Aorta (tissue), 5 donors: ENCODE measurements at places on chromosomes 12 and 14. TPM values are rescaled to one million over a fixed set of nuclear protein-coding genes. Genes with fewer than 3 reads are reported as not detected.
A peak's percentile ranks its signal among the peaks of the same experiment; 100 is the strongest.

DNA sequence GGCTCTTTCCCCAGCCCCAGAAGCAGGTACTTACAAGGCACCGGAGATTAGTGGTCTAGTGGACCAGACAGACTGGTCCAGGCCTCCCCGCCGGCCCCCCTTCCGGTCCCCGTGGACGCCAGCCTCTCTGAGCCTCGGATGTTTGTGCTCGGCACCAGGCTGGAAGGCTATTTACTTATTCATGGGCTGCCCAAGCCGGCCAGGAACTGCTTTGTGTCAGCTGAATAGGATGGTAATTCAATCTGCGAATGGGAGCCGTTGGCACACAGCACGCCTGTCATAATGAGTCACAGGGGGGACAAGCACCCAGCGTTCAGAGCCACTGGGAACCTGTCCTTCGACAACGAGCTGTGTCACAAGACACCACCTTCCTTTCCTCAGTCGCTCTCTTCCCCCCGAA is 82.3 kb downstream of the RIMBP2 start:
- H3K4me1 ChIP-seq: no peaks in the 10 kb centered on the region
- no peak for DNase-seq
- no peak overlapping the region for H3K4me3 ChIP-seq
- H3K36me3 ChIP-seq: no peaks in the 10 kb centered on the region
- H3K27me3 ChIP-seq: no peaks in the 10 kb centered on the region

DNA sequence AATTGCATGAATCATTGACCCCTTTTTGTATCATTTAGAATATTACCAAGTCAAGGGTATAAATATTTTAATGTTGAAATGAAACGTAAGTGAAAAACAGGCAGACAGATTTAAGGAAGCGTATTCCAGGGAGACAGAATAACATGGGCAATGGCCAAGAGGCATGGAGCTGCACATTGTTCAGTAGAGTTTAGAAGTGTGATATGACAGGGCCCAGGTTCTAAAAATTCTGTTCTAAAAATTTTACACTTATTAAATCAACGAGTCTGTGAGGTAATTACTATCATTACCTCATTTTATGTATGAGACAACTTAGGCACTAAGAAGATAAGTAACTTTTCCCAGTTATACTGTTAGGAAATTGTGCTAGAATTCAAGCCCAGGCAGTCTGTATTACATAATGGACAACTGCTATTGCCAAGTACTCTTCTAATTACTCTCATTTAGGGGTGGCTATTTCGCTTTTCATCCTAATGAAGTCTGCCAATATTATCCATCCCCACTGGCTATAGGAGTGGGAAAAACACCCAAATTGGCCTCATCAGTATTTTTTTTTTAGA is 103.2 kb upstream of the NAV3 start:
- no peaks in the 10 kb centered on the region for H3K4me1 ChIP-seq
- DNase-seq: no peak
- no peaks in the 10 kb centered on the region for H3K36me3 ChIP-seq
- no peaks in the 10 kb centered on the region for H3K27me3 ChIP-seq
- H3K4me3 ChIP-seq: no peak overlapping the region
- H3K27ac ChIP-seq: no peak overlapping the region

DNA sequence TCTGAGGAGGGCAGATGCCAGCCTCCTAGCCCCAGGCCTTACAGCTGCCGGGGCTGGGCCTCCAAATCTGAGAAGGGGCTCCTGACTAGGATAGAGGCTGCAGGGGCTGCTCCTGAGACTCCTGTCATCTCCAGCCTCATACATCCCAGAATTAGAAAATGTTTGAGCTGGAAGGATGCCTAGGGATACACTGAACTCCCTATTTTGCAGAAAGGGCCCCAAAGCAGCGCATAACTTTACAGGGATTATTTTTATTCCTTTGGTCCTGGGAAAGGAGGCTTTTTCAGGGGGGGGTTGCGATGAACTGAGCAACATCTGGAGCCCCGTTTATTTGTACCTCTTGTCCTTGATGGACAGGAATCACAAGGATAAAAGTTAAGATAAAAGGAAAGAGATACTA is 35.9 kb upstream of the SLC38A2 start:
- no peaks in the 10 kb centered on the region for H3K36me3 ChIP-seq
- H3K27me3 ChIP-seq: no peaks in the 10 kb centered on the region
- no peak for DNase-seq
- H3K4me1 ChIP-seq: peaks cover 13% of the 10 kb centered on the region
- no peak overlapping the region for H3K4me3 ChIP-seq

DNA sequence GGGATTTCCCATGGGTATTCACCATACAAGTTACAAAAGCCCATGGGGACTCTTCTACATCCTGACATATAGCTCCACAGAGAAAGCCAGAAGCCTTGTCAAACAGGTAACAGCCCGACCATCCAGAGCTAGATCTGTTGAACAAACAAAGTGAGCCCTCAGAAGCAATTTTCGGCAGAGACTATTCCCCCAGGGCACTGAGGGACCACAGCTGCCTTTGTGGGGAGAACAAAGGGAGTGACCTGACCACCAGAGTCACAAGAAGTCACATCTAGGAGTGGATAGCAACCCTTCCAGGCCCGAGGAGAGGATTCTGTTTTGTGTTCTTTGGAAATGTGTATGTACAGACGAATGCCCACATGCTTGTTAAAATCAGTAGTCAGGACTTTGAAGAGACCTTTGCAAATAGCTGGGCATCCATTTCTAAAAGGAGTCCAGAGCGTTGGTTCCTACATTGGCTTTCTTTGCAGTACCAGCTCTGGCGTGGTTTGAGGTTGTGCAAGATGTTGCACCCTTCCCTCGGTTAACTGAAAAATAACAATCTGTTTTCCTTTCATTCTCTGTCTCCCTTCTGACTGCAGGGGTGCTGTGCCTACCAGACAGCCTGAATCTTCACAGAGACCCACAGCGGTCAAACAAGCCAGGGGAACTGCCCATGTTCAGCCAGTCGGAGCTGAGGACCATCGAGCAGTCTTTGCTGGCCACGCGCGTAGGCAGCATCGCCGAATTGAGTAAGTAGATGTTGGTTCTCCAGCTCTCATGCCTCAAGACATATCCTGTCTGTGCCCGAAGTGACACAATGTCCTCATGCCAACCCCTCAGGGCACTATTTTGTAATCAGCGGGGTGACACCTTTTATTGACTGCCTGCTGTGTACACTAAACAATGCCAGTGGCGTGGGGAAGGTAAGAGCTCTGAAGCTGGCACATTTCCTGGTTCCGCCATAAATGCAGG is 165.4 kb upstream of the PWP1 start:
- no peak overlapping the region for H3K4me3 ChIP-seq
- H3K4me1 ChIP-seq: no peaks in the 10 kb centered on the region
- no peaks in the 10 kb centered on the region for H3K36me3 ChIP-seq
- no peak for DNase-seq
- H3K27ac ChIP-seq: no peak overlapping the region

DNA sequence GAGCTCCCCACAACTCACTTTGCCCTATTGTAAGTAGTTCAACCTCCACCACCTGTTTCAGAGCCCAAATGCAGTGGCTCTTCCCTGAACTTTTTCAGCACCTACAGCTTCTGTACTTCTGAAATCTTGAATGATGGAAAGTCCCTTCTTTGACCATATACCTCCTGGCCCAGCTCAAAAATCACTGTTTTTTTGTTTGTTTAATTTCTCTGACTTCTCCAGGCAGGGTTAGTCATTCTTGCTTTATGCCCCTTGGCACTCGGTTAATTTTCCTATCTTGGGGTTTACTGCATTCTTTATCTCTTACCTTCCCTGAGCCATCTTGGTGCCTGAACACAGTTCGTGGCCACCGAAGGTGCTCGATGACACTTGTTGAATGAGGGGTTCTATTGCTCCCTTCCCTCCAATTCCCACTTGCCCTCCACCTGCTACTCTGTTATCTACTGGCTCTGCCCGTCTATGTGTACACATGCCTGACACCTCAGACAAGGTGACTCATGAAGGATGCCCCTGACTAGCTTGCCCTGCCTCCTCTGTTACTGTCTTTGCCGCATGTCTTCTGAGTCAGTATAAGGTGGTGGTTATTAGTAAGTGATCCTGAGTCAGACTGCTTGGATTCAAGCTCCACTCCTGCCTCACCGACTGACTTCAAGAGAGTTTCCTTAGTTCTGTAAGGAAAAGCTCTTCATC is 4.4 kb downstream of the AMHR2 start:
- no peak overlapping the region for H3K27ac ChIP-seq
- no peaks in the 10 kb centered on the region for H3K4me1 ChIP-seq
- no peaks in the 10 kb centered on the region for H3K27me3 ChIP-seq
- no peaks in the 10 kb centered on the region for H3K36me3 ChIP-seq
- DNase-seq: no peak

DNA sequence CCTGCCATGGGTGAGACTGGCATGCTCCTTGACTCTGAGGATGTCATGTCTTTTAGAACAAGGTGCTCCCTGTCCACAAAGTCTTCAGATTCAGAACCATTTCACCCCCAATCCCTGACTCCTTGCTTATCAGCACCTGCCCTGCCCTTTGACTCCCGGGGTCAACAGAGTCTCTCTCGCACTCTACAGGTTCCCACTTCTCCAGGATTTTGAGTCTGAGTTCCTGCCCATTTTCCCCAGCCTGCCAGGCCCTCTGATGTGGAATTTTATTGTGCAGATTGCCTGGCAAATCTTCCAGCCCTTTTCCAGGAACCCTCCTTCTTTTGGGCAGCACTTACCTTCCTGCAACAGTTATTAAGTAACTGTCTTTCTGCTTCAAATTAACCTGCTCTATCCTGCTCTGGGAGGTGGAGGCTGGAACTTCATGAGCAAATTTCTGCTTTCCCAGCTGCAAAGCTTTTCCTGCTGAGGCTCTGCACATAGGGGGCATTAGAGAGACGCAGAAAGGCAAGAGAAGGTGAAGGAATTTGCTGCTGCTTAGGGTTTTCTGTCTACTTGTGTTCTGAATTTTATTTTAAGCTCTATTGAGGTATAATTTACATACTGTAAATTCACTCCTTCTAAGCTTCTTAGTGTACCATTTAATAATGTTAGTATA is 259.1 kb downstream of the PCNX1 start:
- DNase-seq: no peak
- H3K27me3 ChIP-seq: no peaks in the 10 kb centered on the region
- H3K4me3 ChIP-seq: no peak overlapping the region
- H3K27ac ChIP-seq: no peak overlapping the region
- H3K36me3 ChIP-seq: no peaks in the 10 kb centered on the region
- no peaks in the 10 kb centered on the region for H3K4me1 ChIP-seq

- no peaks in the 10 kb centered on the region for H3K27me3 ChIP-seq
- no peaks in the 10 kb centered on the region for H3K4me1 ChIP-seq
- no peak for DNase-seq
These were observed 34.3 kb downstream of the SLC15A4 start for GRCh38 chr12:128789356-128789929.

- no peak overlapping the region for H3K4me3 ChIP-seq
- DNase-seq: peak; percentile 79
- no peaks in the 10 kb centered on the region for H3K36me3 ChIP-seq
- H3K27ac ChIP-seq: no peak overlapping the region
- no peaks in the 10 kb centered on the region for H3K27me3 ChIP-seq
- H3K4me1 ChIP-seq: no peaks in the 10 kb centered on the region
These were observed 224.6 kb upstream of the CRY1 start for GRCh38 chr12:107317751-107318555.

GRCh38 chr12:88242571-88242925 is 100.4 kb downstream of the TMTC3 start:
- H3K27me3 ChIP-seq: no peaks in the 10 kb centered on the region
- H3K36me3 ChIP-seq: no peaks in the 10 kb centered on the region
- H3K4me3 ChIP-seq: no peak overlapping the region
- no peak overlapping the region for H3K27ac ChIP-seq

DNA sequence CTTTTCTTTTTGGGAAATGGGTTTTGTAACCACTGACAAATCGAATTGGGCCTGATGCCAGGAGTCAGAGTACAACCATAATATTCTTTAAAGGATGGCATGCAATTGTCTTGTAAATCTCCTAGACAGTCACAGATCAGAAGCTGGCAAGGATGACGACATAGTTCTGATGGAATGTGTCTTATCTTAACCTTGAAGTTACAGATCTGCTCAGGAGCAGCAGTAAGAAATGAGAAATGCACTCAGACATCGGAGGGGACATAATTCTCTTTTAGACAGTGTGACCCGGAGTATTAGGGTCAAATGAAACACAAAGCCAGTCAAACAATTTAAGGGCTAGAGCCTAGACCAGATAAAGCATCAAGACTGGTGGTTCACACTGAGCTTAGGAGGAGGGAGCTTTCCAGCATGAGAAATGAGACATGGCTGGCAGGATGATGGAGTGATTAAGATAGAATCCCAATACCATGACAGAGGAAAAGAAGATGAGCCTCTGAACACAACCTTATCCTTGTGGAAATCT is 17.5 kb downstream of the CBX5 start:
- H3K4me1 ChIP-seq: peaks cover 1% of the 10 kb centered on the region
- DNase-seq: no peak
- no peak overlapping the region for H3K27ac ChIP-seq
- H3K27me3 ChIP-seq: no peaks in the 10 kb centered on the region
- H3K36me3 ChIP-seq: no peaks in the 10 kb centered on the region
- no peak overlapping the region for H3K4me3 ChIP-seq

GRCh38 chr14:69034612-69035262 is 55.6 kb upstream of the ACTN1 start:
- no peaks in the 10 kb centered on the region for H3K27me3 ChIP-seq
- H3K36me3 ChIP-seq: no peaks in the 10 kb centered on the region
- H3K27ac ChIP-seq: peak overlapping the region; percentile 2
- DNase-seq: no peak
- H3K4me1 ChIP-seq: peaks cover 3% of the 10 kb centered on the region
- no peak overlapping the region for H3K4me3 ChIP-seq

Gene OASL
- polyA plus RNA-seq: 0.49 TPM

Gene AQP2
- not detected for polyA plus RNA-seq

Gene PIANP
- 7.5 TPM for polyA plus RNA-seq
